ENCODE measurements at places on chromosomes 4 and X. TPM values are rescaled to one million over a fixed set of nuclear protein-coding genes. Genes with fewer than 3 reads are reported as not detected.
A peak's percentile ranks its signal among the peaks of the same experiment; 100 is the strongest.

Gene CABS1
- not detected for total RNA-seq

DNA sequence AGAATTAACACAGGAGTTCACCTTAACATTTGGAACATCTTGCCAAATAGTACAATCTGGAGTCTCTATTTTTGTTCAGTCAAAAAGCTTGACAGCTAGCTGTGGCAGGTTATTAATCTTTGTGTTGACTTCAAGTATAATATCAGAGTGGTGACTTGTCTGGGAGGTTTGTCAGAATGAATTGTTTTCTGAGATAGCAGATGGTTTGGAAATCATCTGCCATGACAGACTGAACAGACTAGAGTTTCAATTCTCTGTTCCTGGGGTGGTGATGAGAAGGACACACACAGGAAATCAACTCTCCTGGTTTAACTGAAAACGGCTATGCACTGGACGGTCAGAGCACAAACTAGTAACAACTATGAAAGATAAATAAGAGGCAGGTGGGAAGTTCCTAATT lies 203.3 kb upstream of the EMCN start:
- H3K27ac ChIP-seq: no peak overlapping the region
- H3K4me1 ChIP-seq: no peaks in the 10 kb centered on the region
- no peaks in the 10 kb centered on the region for H3K36me3 ChIP-seq
- no peaks in the 10 kb centered on the region for H3K27me3 ChIP-seq
- no peak overlapping the region for H3K4me3 ChIP-seq

GRCh38 chr4:103400405-103400804 lies 202.3 kb upstream of the CENPE start:
- no peak overlapping the region for H3K4me3 ChIP-seq
- H3K27ac ChIP-seq: no peak overlapping the region
- H3K4me1 ChIP-seq: no peaks in the 10 kb centered on the region
- H3K27me3 ChIP-seq: no peaks in the 10 kb centered on the region

DNA sequence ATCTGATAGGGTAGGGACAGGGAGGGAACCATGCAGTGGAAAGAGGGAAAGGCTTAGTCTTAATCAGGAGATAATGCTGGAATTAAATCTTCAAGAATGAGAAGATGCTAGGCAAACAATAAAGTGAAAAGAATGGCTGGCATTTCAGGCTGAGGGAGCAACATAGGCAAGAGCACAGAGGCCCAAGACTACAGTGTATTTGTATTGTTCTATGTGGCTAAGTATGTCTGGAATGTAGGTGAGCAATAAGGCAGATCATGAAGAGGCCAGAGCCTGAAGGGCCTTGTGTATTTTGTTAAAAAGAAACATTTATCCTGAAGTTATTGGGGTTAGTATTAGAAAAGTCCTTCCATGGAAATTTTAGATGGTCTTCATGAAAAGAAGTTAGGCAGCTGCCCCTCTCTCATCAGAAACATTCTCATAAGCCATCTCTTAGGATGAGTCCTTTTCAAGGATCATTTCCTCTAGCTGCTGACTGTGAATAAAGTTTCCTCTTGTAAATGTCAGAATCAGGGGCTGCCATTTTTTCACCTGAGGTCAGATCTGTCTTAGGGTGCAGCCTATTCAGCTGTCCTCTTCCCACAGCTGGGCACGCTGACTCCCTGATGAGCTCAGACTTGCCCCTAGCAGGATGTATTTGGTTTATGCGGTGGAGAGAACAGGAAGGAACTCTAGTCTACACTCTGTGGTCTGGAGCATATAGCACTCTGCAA lies 46.3 kb downstream of the ATP10D start:
- H3K27ac ChIP-seq: peak overlapping the region; percentile 91
- H3K27me3 ChIP-seq: no peaks in the 10 kb centered on the region
- H3K4me3 ChIP-seq: no peak overlapping the region
- H3K4me1 ChIP-seq: peaks cover 78% of the 10 kb centered on the region
- DNase-seq: peak; percentile 83
- peaks cover 46% of the 10 kb centered on the region for H3K36me3 ChIP-seq

Gene TENM3
- 16.3 TPM for total RNA-seq

DNA sequence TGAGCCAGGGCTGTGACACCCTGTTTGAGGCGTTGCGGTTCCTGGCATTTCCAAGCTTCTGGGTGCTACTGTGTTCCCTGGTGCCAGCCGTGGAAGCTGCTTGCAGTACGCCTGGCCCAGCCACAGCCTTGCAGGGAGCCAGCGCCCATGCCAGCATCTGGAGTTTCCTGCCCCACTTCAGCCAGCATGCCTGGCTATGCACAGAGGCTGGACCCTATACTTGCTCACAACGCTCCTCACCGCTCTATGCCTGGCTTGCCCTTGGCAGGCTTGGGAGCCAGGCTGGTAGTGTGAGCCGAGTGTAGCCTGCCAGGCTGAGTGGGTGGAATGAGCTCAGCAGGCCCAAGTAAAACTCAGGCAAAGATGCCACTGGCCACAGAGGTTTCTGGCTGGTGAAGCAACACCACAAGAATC lies 22.4 kb downstream of the PRRG1 start:
- H3K4me1 ChIP-seq: peaks cover 7% of the 10 kb centered on the region
- no peaks in the 10 kb centered on the region for H3K36me3 ChIP-seq
- no peaks in the 10 kb centered on the region for H3K27me3 ChIP-seq
- H3K4me3 ChIP-seq: no peak overlapping the region
- DNase-seq: peak; percentile 72
- peak overlapping the region; percentile 49 for H3K27ac ChIP-seq

DNA sequence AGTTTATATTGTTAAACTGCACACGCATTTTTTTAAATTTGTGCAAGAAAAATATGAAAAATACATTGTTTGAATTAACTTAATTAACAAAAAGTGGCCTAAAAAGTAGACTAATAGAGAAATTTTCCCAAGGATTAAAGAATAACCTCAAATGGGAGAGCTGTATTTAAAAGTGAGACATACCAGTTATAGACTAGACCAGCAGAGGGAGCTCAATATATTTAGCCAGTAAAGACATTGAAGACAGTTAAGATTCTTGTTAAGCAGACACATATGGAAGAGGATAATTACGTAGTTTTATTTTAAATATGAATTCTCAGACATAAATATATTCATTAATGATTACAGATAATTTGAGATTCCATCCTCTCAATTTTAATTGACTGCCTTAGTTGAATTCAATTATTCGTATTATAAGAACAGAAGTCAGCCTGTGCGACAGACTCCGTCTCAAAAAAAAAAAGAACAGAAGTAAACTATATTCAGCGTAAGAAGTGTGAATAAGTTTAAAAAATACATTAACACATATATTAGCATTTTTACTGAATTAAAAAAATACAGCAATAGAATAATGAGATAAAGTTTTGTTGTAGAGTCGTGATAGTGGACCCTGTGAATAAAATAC lies 64.8 kb downstream of the GLRA3 start:
- no peak overlapping the region for H3K27ac ChIP-seq
- no peaks in the 10 kb centered on the region for H3K4me1 ChIP-seq
- no peak overlapping the region for H3K4me3 ChIP-seq
- H3K27me3 ChIP-seq: peaks cover 7% of the 10 kb centered on the region
- no peaks in the 10 kb centered on the region for H3K36me3 ChIP-seq

GRCh38 chr4:8070736-8071718 lies 87.6 kb downstream of the ABLIM2 start:
- H3K36me3 ChIP-seq: no peaks in the 10 kb centered on the region
- H3K27ac ChIP-seq: no peak overlapping the region
- no peak for DNase-seq
- peaks cover 66% of the 10 kb centered on the region for H3K27me3 ChIP-seq

DNA sequence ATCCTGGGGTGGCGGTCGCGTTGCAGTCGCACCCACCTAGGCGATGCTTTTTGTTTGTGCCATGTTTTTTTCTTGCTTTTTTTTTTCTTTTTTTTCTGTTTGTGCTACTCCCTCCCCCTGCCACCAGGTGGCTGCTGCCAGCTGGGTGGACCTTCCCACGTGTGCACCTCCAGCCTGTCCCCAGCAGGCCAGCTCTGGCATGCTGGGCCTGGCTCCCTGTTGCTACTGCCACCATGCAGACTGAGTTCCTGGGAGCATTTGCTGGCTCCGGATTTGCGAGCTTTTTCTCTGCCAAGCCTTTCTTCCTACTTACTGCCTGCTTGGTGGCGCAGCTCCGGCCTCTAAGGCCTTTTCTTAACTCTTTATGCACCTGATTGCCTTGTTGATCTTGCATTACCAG lies 161.2 kb upstream of the WDFY3 start:
- H3K36me3 ChIP-seq: no peaks in the 10 kb centered on the region
- no peaks in the 10 kb centered on the region for H3K27me3 ChIP-seq
- no peaks in the 10 kb centered on the region for H3K4me1 ChIP-seq
- peak; percentile 61 for DNase-seq
- H3K27ac ChIP-seq: no peak overlapping the region

- H3K4me1 ChIP-seq: no peaks in the 10 kb centered on the region
- no peaks in the 10 kb centered on the region for H3K36me3 ChIP-seq
- DNase-seq: peak; percentile 50
- H3K27ac ChIP-seq: no peak overlapping the region
- no peak overlapping the region for H3K4me3 ChIP-seq
Measured at GRCh38 chr4:77617203-77617602, 11.6 kb downstream of the CXCL13 start.

DNA sequence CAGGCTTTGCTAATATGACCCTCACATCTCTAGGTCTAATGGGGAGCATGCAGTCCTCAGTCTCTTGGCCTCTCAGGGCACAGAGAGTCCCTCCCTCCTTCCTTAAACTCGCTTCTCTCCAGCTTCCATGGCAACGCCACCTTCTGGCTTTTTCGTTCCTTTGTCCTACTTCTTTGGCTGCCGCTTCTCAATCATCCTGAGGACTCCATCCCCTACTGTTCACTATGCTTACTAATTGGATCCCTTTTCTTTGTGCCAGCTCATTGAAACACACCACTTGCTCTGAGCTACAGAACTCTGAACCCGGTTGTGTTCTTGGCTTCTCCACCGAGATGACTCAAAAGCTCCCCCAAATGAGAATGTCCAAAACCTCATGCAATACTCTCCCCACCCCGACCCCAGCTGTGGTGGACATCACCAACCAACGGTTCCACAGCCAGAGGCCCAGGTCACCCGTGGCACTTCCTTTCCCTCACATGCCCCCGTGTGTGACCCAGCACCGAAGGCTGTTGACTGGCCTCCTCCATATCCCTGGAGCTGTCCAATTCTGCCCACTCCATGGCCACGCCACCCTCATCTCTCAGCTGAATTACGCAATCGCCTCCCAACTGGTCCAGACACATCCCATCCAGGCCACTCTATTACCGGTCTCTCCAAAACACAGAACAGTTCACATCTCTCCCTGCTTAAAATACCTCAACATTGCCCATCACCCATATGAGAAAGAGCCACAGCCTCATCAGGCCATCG lies 34.7 kb downstream of the CRMP1 start:
- H3K4me3 ChIP-seq: no peak overlapping the region
- no peak for DNase-seq
- no peaks in the 10 kb centered on the region for H3K36me3 ChIP-seq

Gene MFAP3L
- 20.8 TPM for total RNA-seq

DNA sequence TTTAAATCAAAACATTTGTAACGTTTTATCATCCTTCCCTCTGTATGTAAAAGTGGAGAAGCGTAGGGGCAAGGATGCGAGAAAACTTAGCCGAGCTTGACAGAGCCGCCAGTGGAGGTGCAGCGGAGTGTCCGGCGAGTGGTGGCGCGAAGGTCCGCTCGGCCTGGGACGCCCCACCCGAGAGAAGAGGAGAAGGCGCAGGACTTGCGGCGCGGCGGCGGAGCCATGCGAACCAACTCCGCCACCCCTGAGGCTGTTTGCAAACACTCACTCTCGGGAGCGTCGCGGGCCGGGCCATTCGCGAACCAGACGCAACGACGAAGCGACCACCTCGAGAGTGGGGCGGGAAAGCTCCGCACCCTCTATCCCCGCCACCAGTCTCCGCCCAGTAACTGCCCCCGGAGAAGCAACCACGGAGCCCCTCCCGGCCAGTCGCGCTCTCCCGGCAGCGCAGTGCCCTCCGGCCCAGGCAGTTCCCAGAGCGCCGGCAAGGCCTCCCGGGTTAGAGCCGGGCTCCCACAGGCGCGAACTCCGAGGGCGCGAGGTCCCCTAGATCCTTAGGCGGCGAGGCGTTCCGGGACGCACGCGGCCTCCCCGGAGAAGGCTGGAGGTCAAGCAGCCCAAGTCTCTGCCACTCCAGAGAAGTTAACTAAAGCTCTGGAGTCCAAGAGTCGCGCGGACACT lies 2.3 kb upstream of the MAB21L2 start:
- no peaks in the 10 kb centered on the region for H3K27me3 ChIP-seq
- H3K4me3 ChIP-seq: peak overlapping the region; percentile 68
- no peaks in the 10 kb centered on the region for H3K36me3 ChIP-seq
- no peaks in the 10 kb centered on the region for H3K4me1 ChIP-seq
- peak; percentile 66 for DNase-seq
- H3K27ac ChIP-seq: no peak overlapping the region

- H3K4me3 ChIP-seq: no peak overlapping the region
- peak overlapping the region; percentile 65 for H3K27ac ChIP-seq
- no peaks in the 10 kb centered on the region for H3K27me3 ChIP-seq
- H3K36me3 ChIP-seq: no peaks in the 10 kb centered on the region
- H3K4me1 ChIP-seq: peaks cover 17% of the 10 kb centered on the region
Measured at GRCh38 chrX:70478526-70479245, 34.1 kb downstream of the DLG3 start.

DNA sequence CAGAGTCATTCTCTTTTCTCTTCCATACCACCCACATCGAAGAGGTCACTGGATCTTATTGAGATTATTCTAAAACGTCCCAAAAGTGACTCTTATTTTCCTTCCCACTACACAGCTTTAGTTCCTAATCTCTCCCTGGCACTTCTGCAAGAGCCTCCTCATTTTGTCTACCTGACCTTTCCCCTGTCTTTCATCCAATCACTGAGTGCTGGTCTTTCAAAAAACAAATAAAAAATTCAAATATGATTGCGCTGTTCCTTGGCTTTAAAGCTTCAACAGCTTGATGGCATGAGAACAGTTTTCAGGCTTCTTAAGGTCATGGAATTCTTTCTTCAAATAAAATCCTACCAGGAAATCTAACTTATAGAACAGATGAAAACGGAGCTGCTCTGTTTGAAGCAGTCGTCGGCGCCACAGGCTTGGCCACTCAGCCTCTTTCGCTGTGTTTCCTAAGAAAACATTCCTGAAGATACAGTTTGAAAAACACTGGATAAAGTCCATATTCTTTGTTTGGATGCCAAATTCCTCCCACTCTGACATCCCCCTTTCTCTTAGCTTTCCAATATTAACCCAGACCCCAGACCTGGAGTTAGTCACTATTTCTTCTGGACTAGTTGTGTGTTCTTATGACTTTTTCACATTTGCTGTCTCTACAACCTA lies 12.5 kb downstream of the SYTL5 start:
- H3K27me3 ChIP-seq: no peaks in the 10 kb centered on the region
- no peak overlapping the region for H3K27ac ChIP-seq
- no peaks in the 10 kb centered on the region for H3K4me1 ChIP-seq
- no peak for DNase-seq
- no peaks in the 10 kb centered on the region for H3K36me3 ChIP-seq
- no peak overlapping the region for H3K4me3 ChIP-seq

Gene CRMP1
- total RNA-seq: not detected
